ENCODE measurements at places on chromosomes 2 and 18. TPM values are rescaled to one million over a fixed set of nuclear protein-coding genes. Genes with fewer than 3 reads are reported as not detected.
A peak's percentile ranks its signal among the peaks of the same experiment; 100 is the strongest.

- no peak for DNase-seq
Observed at GRCh38 chr2:37654932-37655841, 16.3 kb downstream of the CDC42EP3 start.

GRCh38 chr2:41909584-41909983 is 138.2 kb upstream of the PKDCC start:
- DNase-seq = no peak

GRCh38 chr2:105042189-105042588 is 4.3 kb downstream of the MRPS9 start:
- no peak for DNase-seq

- no peak for DNase-seq
Observed at GRCh38 chr2:224929512-224929911, 112.8 kb downstream of the DOCK10 start.

- DNase-seq = no peak
Observed at GRCh38 chr2:17311771-17312511, 206.3 kb downstream of the RAD51AP2 start.

DNA sequence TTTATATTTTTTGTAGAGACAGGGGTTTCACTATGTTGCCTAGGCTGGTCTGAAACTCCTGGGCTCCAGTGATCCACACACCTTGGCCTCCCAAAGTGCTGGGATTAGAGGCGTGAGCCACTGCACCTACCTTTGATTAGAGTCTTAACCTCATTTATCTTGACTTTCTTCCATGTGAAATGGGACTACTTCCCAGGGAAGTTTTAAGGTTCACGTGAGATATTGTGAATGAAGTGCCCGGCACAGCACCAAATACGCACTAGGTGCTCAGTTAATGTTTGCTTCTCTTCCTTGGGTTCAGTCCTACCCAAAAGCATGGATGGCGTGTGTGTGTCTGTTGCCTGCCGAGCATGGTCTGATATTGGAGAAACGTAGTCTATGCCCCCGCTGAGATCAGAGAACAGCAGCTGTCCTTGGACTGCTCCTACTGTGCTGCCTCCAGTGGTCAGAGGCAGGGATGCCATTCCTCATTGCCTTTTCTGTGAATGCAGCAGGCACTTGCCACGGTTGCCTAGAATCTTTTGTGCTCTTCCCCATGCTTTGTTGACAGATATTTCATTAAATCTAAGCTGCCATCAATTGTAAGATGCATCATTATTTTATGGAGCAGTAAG is 12.3 kb upstream of the TFCP2L1 start:
- peak; percentile 42 for DNase-seq

GRCh38 chr2:237546040-237546875 is 20.1 kb upstream of the PRLH start:
- DNase-seq = no peak

DNA sequence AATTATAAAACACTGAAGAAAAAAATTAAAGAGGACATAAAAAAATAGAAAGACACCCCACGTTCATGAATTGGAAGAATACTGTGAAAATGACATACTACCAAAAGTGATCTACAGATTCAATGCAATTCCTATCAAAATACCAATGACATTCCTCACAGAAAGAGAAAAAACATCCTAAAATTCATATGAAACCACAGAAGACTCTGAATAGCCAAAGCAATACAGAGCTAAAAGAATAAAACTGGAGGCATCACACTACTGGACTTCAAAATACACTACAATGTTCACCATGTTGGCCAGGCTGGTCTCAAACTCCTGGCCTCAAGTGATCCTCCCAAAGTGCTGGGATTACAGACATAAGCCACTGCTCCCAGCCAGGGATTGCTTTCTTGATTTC is 56.3 kb downstream of the TLK1 start:
- no peak for DNase-seq

DNA sequence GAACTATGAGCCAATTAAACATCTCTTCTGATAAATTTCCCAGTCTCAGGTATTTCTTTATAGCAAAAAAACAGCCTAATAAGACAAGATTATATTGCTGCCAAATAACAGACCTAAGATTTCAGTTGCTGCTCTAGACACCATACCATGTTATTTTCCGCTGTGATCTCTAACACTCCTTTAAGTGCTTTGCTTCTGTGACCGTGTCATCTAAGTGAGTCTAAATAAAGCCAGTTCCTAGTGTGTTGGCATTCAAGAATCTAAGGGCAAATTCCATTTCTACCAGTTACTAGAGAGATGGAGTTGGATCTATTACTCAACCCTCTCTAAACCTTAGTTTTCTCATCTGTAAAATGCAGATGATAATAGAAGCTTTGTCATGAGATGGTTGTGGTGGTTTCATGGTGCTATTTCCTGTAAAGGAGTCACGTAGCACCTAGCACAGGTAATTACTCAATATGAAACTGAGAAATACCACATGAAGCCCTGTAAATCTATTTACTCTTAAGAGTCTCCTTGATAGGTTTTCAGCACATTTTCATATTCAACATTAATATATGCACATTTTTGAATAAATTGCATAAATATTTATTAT is 40.5 kb downstream of the SPHKAP start:
- no peak for DNase-seq

- no peak for DNase-seq
Observed at GRCh38 chr2:16037808-16038457, 97.6 kb downstream of the MYCN start.

DNA sequence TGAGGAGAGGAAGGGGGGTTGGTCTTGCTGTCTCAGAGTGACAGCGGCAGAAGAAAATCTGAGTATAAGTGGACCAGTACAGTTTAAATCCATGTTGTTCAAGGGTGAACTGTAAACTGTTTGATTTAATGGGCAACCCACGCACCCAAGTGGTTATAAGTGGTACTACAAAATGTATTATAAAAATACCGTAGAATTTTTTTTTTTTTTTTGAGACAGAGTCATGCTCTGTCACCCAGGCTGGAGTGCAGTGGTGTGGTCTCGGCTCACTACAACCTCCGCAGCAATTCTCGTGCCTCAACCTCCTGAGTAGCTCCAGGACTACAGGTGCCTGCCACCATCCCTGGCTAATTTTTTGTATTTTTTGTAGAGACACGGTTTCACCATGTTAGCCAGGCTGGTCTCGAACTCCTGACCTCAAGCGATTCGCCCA is 2.1 kb upstream of the CHCHD5 start:
- DNase-seq = peak; percentile 24

DNA sequence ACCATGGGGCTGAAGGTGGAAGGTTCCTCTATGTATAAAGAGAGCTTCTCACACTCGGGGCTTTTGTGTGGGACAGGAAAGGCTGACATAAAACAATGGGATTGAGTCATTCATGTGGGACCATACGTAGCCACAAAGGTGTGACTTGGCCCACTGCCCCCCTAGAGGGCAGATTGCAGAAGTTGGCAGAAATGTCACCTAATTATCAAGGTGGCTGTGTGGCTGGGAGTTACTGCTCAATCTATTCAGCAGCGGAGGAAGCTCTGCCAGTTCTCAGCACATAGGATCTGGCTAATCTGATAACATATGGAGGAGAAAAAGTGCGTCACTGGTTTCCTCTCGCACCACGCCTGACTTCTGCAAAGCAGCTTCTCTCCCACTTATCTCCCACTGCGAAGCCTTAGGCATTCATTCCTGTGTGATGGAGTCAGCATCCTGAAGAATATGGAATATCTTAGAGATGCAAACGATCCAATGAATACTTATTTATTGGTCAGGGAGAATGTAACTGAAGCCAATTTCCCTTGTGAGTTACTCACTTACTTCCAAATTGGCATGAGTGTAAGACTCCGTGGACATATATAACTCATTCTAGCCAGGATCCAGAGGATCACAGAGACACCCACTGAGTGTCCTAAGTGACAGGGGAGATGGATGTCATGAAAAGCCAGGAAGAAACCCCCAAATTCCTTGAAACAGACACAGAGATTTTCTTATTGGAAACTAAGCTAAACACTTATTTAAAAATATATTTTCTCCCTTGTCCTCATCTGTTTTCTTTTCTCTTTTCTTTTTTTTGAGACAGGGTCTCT is 344.8 kb downstream of the TGIF1 start:
- DNase-seq = no peak

DNA sequence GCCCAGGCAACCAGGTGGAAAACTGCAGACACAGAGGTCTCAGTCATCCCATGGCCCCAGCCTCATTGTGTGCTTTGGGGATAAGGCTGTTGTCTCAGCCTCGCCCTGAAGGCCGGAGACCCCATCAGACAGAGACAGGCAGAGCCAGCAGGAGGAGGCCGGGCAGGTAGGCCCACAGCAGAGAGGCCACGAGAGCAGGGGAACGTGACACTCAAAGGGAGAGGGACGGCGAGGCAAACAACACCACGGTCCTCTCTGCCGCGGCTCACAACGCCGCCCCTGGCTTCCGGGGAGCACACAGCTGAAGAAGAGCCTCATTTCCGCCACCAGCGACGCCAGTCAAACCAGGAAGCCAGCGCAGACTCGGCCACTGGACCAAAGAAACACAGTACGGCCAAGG is 103.3 kb downstream of the ZNF516 start:
- DNase-seq = no peak

GRCh38 chr2:226256709-226257376 is 542.8 kb downstream of the IRS1 start:
- no peak for DNase-seq

DNA sequence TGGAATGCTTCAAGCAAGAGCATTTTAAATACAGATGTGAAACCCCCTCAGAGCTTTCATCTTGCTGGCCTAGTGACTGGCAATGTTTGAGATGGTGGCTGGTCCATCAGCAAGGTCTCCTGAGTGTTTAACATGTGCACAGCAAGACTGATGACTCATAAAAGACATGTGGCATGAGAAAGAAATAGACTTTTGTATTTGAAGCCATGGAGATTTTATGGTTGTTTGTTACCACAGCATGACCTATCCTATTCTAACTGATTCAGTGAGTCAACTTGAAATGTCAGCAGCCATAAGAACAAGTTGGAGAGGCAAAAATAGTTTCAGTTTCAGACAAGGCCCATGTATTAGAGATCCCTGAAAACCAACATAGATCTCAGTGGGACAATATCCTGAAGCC is 154.7 kb upstream of the LYPD1 start:
- DNase-seq = no peak

- no peak for DNase-seq
Observed at GRCh38 chr18:12922266-12922665, 25.5 kb upstream of the SEH1L start.

DNA sequence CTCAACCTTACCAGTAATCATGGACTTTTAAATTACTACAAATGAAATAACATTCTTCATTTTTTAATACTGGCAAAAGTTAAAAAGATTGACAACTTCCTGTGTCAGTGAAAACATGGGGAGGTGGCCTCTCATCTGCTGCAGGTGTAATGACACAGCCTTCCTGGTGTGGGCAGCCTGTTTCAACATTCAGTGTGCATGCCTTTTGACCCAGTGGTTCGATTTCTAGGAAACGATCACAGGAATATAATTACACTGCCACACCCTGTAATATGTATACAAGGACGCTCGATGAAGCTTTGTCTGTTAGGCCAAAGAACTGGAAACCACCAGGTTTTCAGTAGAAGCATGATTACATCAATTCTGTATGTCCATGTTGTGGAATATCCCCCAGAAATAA is 68.7 kb downstream of the MTHFD2 start:
- peak; percentile 53 for DNase-seq

GRCh38 chr2:168645696-168646338 is 156.6 kb upstream of the NOSTRIN start:
- DNase-seq = no peak

DNA sequence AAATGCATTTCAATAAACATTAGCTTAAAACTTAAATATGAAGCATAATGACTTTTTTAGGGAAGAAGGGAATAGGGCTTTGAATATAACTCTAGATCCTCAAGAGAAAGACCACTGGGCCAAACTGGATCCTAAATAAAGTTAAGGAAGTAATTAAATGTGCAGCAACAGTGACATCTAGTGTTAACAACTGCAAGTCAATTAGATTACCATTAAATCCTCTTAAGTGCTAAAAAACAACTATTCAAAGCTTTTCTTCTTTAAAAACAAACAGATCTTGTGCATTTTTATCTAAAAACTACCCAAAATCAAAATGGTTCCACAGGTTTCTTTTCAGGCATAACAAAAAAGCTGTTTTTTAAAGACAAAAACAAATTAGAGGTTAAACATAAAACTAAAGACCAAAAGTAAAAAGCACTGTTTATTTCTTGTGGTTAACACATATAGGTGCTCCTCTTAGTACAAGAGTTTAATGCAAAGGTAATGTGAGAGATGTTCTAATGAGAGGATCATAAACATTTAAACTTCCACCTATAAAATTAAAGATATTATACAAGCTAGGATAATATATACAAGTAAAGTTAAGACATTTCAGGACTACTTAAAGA is 111.4 kb downstream of the THADA start:
- peak; percentile 73 for DNase-seq

- DNase-seq = no peak
Observed at GRCh38 chr2:195413944-195414343, 243.1 kb upstream of the SLC39A10 start.

DNA sequence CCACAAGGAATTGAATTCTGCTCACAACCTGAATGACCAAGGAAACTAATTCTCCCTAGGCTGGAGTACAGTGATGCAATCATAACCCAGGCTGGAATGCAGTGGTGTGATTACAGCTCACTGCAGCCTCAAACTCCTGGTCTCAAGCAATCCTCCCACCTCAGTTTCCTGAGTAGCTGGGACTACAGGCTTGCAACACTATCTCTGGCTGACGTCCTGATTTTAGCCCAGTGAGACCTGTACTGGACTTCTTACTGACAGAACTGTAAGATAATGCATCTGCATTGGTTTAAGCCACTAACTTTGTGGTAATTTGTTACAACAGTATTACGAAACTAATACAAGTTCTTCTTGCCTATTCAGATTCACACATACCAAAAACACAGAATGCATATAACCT is 9.5 kb upstream of the KDSR start:
- no peak for DNase-seq

- DNase-seq = no peak
Observed at GRCh38 chr18:48949606-48950535, 894 bp downstream of the SMAD7 start.

- DNase-seq = no peak
Observed at GRCh38 chr2:48952614-48953013, 197.1 kb upstream of the LHCGR start.

- no peak for DNase-seq
Observed at GRCh38 chr2:146119586-146119985, 1599.7 kb upstream of the ZEB2 start.

The ASB18 gene
- not detected for total RNA-seq

The APOB gene
- total RNA-seq = 1.6 TPM

The CRACDL gene
- total RNA-seq = 1.1 TPM

The FAM168B gene
- total RNA-seq = 94.5 TPM

The ACTG2 gene
- total RNA-seq = 0.89 TPM

The ANKAR gene
- 0.84 TPM for total RNA-seq

The SLC9A4 gene
- total RNA-seq = 0.07 TPM

The TSPYL6 gene
- not detected for total RNA-seq

The ZNF521 gene
- total RNA-seq = 0.10 TPM
